ENCODE measurements at places on chromosomes 11 and 22.
A peak's percentile ranks its signal among the peaks of the same experiment; 100 is the strongest.

- no peak for ATAC-seq
Measured at GRCh38 chr22:40635043-40635939, 1.2 kb downstream of the MRTFA start.

GRCh38 chr11:34791780-34792542 lies 124.2 kb downstream of the APIP start:
- no peak for ATAC-seq

DNA sequence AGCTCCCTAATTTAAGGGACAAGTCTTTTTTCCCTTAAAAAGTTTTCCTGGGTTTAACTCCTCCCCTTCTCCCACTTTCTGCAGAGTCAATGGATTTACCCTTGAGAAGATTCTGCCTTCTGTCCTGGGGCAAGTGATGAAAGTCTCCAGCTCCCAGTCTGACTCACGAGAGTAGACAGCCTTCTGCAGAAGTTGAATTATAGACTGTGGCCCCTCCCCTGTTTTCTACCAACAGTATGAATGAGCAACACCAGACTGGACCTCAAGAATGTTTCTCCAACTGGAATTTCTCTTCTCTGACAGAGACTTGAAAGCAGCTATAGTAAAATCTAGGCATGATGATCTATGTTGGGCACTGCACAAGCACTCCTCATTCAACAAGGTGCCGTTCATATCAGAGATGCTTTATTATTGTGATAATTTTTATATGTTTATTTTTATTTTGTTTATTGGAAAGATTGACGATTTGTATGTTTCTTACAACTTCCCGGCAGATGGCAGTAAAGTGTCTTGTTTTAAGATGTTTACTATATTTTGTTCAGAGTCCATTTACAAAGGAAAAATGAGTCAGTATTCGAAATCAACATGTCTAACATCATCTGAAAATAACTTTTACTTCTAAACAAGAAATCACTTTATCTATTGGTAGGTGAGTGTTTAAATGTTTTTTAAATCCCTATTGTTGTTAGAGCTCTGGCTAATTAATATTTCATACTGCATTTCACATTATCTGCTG lies 56.6 kb downstream of the LMO2 start:
- no peak for ATAC-seq

GRCh38 chr11:44628730-44629700 lies 63.6 kb downstream of the CD82 start:
- no peak for ATAC-seq

DNA sequence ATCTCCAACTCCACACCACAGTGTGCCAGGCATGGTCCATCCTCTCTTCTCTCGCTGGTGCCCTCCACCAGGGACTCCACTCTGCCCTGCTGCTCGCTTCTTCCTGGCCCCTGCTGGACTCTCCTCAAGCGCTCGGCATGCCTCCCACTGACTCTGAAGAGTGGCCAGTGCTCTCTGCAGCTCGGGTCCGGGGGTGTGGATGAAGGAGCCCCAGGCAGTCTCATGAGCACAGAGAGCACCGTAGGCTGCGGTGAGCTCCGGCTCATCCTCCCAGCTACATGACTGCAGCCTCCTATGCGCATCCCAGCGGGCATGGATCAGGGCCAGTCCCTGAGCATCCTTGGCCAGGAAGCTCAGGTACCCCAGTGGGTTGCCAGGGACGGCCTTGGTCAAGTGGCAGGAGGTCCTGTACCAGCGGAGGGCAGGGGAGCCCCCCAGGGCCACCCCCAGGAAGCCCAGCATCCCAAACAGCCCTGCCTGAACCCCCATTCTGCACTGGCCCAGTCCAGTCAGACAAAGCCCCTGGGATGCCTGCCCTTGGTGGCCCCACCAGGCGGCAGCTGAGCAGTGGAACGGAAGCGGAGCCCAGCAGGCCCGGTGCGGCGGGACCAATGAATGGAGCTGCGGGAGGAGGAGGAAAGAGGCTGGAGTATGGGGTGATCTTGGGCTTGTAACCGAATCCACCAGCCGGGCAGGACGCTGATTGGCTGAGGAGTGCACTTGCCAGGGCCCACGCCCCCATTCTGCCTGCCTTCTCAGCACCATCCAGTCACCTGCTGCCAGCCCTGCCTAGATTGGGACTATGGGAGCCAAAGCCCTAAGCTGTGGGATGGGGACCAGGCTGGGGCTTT lies at the start of gene PLA2G3:
Gene PLA2G3, minus strand, starts transcription at position 643 of the 851 bp plus-strand sequence. Its CDS starts 154 bp downstream, at position 489.
- ATAC-seq = no peak

- ATAC-seq = no peak
Measured at GRCh38 chr22:41949297-41949965, 2.5 kb upstream of the CENPM start.

- no peak for ATAC-seq
Measured at GRCh38 chr11:48083421-48083820, 103.1 kb downstream of the PTPRJ start.

GRCh38 chr11:33721426-33721825 lies 14.8 kb downstream of the CD59 start:
- peak; percentile 27 for ATAC-seq

DNA sequence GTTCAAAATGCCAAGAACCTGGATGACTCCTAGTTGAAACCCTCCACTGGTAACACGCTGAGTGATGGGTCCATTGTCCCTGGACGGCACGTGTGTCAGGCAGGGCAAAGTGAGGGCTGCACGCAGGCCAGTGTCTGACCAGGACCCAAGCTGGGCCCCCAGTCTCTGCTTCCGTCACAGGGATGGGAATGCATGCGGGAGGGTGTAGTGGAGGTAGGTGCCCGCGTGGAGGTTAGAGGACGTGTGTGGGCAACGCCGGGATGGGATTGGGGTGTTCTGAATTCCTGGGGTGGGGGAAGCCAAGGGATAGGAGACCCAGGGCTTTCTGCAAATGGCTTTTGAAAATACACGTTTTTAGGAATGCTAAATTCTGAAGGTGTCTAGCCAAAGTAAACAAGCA lies 943.3 kb downstream of the BRD1 start:
- no peak for ATAC-seq

Measured in activated T-helper 17 cell treated with anti-CD3 and anti-CD28 coated beads, Interleukin-2, amount 50 U/mL, for 72 hours (primary cell).